Activated T-helper 2 cell treated with anti-CD3 and anti-CD28 coated beads, Interferon-gamma antibody, Interleukin-2, Interleukin-4, amounts not matched to agents 10 μg/mL and 5 μg/mL and 100 μg/mL, durations not matched to agents 14 hours and 24 hours and 36 hours (primary cell): ENCODE measurements at places on chromosomes 7 and 10. TPM values are rescaled to one million over a fixed set of nuclear protein-coding genes. Genes with fewer than 3 reads are reported as not detected.

Gene EN2
- total RNA-seq, result not detected in 2 replicates

Gene USP54
- total RNA-seq, result 5.4 and 5.7 TPM in 2 replicates

Gene GRM3
- not detected in 2 replicates for total RNA-seq

Gene CYP2C9
- not detected in 2 replicates for total RNA-seq

DNA sequence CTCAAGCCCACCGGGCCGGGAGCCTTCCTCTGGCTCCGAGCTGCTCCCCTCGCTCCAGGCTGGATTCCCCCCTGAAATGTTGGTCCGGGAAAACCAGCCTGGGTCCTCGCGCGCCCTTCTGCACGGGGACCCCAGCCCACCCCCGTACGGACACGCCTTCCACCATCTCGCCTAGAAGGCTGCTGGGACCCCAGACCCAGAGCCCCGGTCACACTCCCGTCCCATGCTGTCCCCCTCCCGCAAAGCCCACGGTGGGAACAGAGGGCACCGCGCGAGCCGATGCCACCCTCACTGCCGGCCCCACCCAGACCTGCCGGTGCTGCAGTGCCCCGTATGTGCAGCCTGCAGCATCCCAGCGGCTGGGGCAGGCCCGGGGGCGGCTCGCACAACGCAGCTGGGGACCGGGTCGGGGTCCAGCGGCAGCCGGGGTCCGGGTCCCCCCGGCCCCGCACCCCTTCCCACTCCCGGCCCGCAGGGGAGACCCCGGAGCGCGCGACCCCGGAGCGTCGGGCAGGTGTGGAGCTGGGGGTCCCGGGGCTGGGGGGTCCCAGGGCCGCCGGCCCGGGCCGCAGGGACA, 871 bp downstream of the SPOCK2 start:
- DNase-seq, result peak; percentile 31

DNA sequence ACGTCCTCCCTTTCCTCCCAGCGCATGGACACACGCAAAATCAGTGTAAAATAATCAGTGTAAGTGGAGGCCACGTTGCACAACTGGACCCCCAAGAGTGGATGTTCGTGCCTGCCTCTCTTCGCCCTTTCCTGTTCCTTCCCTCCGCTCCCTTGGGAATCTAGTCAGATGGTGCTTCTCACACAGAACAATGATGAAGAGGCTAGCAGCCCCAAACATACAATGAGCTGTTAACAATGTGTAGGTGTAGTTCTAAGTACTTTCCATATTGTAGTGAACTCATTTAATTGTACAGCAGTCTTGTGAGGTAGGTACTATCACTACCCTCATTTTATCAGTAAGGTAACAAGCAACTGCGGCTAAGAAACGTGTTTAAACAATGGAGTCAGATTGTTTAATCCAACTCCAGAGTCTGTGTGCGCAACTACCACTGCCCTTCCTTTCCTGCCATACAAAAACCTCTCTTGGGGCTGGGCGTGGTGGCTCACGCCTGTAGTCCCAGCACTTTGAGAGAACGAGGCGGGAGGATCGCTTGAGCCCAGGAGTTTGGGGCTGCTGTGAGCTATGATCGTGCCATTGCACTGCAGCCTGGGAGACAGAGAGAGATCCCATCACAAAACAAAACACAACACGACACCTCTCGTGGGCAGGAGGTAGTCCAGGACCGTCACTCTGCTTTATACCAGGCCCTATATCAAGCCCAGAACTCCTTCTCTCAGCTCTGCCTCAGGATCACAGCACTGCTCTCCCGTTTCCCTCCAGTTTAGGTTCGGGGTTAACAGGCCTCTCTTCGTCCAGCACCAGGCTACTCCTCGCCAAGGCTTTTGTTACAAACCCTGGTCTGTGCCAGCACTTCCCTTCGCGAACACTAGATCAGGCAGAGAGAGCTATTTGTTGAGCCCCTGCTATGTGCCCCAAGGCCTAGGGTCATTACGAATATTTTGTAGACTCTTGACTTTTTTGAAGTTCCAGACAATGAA, 1.1 kb downstream of the FKBP9 start:
- no peak for DNase-seq

DNA sequence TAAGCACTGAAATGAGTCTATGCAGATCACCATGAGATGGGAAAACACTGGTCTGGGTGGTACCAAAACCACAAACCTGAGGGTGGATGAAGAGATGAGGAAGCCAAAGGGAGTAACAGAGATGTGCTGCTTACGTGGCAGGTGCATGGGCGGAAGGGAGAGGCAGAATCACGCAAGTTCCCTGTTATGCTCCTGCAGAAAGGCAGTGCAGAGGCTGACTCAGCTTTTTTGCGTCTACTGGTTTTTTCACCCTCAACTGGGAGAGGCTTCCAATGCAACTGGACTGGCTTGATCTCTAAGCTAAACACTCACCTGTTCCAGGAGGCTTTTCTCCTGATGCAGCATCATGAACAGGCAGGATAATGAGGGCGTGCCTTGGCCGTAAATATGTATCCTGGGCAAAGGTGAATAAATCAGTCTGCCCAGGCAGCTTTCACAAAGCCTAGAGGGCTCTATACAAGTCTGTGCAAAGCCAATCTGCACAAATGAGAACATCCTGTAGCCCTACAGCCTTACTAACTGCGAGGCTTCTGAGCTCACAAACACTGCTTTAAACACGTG, 95.4 kb upstream of the AFAP1L2 start:
- peak; percentile 55 for DNase-seq

DNA sequence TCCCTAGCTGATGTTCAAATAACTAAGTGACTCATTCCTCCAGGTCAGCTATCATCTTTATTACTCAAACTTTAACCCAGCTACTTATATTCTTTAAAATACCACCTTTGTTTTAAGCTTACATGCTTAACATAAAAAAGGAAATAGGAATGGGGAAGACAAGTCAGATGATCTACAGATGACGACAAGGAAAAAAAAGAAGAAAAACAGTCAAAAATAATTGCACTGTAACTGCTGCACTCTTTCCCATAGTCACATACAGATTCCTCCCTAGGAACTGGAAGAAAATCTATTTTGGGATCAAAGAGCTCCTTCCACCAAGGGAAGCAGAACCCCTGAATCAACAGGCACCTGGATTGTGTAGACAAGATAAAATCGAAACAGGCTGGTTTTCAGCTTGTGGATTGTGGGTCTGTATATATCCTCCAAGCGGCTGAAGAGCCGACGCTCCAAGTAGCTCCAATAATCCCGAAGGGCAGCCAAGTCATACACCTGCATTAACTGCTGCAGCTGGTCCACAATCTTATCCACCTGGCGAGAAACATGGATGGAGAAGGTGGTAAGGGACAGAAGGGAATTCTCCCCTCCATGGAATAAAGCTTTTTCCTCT, 2.0 kb downstream of the WDR91 start:
- no peak for DNase-seq

- DNase-seq, result no peak
These were observed 73.1 kb downstream of the ABCC2 start for GRCh38 chr10:99855479-99856071.

- DNase-seq, result no peak
These were observed 488.8 kb upstream of the ZMIZ1 start for GRCh38 chr10:78579995-78580394.

- DNase-seq, result no peak
These were observed 6.2 kb downstream of the PYROXD2 start for GRCh38 chr10:98408799-98409198.

DNA sequence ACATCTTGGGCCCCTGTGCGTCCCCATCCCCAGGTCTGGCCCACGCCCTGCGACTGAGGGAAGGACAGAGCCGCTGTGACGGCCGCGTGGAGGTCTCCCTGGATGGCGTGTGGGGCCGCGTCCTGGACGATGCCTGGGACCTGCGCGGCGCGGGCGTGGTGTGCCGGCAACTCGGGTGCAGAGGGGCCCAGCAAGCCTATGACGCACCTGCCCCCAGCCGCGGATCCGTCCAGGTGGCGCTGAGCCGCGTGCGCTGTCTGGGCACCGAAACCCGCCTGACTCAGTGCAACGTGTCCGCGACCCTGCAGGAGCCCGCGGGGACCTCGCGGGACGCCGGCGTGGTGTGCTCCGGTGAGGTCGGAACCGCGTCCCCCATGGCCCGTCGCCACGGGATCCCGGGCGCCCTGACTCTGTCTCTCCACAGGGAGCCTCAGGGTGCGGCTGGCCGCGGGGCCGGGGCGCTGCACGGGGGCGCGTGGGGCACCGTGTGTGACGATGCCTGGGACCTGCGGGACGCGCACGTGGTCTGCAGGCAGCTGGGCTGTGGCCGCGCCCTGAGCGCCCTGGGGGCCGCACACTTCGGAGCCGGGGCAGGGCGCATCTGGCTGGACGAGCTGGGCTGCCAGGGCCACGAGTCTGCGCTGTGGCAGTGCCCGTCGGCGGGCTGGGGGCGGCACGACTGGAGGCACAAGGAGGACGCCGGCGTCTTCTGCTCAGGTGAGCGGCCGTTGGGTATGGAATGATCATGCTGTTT, 5.9 kb downstream of the SCART1 start:
- no peak for DNase-seq

GRCh38 chr7:101608772-101609713, 20.1 kb downstream of the MYL10 start:
- DNase-seq, result no peak

DNA sequence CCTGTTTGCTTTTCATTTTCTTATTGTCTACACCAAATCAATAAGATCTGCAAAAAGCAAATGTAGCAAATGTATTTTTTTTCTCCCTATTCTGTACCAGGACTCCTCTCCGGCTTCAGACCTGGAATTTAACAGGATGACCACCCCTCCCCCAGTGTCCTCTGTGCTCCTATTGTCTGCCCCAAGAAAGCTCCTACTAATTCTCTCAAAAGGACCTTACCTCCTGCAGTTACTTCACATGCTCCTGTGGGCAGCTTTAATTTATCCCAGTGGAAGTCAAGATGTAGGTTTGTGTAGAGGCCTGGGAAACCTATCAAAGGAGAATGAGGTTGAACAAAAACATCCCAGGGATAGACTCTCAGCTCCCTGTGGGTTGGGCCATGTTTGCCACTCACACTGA, 31.3 kb downstream of the PLXNA4 start:
- no peak for DNase-seq

DNA sequence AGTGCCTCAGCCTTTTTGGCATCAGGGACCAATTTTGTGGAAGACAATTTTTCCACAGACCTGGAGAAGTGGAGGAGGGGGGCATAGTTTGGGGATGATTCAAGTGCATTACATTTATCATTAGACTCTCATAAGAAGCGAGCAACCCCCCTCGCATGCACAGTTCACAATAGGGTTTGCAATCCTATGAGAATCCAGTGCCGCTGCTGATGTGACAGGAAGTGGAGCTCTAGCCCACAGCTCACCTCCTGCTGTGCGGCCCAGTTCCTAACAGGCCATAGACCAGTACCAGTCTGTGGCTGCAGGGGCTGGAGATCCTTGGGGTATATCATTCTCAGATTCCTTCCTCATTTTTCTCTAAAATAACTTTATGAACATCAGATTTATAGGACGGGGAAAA, 50.8 kb downstream of the ATAD1 start:
- DNase-seq, result no peak

GRCh38 chr7:124713086-124713485, 52.5 kb downstream of the GPR37 start:
- no peak for DNase-seq

GRCh38 chr7:92720604-92721350, 115.6 kb downstream of the CDK6 start:
- DNase-seq, result no peak

GRCh38 chr7:3518546-3518945, 217.5 kb downstream of the SDK1 start:
- DNase-seq, result no peak

- no peak for DNase-seq
These were observed 34.4 kb upstream of the DYNC1I1 start for GRCh38 chr7:95737828-95738505.

DNA sequence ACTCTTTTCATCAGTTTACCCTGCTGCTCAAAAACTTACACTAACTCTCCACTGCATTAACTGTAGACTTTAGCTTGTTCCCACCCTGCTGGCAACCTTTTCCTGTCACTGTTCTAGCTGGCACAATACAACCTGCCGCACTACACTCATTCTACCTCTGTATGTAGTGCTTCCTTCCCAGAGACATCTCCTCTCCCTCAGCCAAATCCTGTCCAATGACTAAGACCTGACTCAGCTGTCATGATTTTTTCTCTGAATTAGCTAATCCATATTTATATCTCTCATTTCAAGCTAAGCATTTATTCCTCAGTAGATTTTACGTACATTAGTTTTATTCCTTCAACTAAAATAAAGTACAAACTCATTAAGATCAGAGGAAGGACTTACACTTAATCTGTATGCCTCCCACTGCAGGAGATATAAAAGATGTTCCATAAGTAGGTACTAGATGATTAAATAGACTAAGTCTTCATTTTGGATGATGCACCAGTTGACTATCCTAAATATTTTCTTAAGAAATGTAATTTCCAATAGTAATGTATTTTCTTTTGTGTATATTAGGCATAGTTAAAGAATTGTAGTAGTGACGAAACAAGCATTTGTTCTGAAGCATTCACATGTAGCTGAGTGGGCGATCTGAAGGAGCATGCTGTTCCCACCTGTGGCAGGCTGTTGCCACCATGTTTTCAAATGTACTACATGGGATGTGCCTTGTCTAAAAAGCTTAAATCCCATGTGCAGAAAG, 189.1 kb downstream of the SKAP2 start:
- no peak for DNase-seq

- DNase-seq, result no peak
These were observed 61.4 kb upstream of the COMTD1 start for GRCh38 chr10:75297021-75297599.

- DNase-seq, result no peak
These were observed 172.8 kb upstream of the CXCL12 start for GRCh38 chr10:44557596-44558191.

DNA sequence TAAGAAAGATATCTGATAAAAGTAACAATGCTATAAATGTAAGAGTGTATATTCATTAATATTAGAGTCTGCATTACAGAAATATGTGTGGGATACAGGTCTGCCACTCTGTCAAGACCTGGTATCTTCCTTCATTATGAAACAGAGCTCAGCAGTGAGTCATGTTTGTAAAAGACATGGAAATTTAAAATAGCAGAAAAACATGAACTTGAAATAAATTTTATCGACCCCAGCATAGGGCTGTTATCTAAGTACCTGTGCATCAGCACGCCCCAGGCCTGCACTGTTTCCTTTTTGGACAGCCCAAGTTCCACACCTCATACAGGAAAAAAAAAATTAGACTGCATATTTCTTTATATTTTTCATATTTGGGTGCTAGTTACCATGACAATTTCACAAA, 58.0 kb upstream of the ZPBP start:
- DNase-seq, result no peak

DNA sequence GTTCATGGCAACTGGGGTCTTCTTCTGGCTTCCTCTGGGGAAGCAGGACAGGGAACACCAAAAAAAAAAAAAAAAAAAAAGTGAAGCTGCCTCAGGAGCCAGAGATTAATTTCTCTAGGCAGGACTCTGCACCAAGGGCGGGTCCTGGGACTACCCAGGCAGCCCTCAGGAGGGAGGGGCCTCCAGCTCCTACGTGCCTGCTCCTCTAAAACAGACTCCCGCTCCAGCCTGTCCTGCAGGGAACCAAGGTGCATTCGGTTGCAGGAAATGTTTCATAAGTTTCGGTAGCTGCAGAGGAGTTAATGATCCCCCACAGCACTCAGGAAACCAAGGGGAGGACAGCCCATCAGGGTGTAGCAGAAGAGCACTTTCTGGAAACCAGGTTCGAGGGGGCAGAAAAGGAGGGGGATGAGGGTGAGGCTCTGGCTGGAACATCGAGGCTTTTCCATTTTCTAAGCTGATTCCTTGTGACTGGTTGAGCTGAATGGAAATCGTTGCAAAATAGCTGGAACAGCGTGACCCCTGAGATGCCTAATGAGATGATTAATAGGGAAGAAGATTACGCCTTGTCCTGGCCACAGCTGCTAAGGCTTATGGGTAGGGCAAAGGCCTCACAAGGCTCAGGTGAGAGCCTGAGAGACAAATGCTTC, 84.2 kb downstream of the STRA8 start:
- DNase-seq, result no peak
